ENCODE measurements at places on chromosomes 7 and 10.

DNA sequence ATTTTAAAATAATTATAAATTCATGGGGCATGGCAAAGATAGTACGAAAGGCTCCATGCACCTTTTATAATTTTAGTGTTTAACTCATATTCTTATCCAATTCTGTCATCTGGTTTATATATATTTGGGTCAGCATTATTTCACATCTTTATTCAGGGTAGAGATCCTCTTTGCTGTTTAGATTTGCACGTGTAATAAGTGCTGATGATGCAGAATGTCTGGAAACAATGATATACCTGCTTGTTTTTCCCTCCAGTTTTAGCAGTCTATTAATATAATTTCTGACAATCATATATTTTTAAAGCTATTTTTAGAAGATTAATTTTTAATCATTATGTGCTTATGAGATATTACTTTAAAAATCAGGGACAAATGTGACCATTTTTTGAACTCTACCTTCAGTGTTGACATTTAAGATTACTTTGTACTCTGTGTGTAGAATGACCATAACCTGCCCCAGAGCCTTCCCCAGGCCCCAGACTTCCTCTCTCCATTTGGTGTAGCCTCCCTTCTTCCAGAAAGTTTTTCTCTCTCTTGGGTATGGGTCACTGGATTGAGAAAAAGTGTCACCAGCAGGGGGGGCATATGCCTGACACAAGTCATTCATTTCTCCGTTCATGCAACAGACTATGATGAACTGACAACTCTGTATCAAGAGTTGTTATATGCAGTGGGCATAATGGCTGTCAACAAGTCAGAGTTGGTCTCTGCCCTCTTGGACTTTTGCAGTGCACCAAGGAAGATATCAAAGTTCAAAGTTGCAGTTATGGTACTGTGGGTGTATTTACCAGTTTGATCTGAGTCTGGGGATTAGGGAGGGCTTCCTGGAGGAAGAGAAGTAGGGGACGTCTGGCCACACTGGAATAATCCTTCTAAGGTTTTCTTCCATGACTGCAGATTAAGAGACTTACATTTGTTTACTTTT lies 192.6 kb upstream of the CCDC6 start:
- peak; percentile 6 for DNase-seq

DNA sequence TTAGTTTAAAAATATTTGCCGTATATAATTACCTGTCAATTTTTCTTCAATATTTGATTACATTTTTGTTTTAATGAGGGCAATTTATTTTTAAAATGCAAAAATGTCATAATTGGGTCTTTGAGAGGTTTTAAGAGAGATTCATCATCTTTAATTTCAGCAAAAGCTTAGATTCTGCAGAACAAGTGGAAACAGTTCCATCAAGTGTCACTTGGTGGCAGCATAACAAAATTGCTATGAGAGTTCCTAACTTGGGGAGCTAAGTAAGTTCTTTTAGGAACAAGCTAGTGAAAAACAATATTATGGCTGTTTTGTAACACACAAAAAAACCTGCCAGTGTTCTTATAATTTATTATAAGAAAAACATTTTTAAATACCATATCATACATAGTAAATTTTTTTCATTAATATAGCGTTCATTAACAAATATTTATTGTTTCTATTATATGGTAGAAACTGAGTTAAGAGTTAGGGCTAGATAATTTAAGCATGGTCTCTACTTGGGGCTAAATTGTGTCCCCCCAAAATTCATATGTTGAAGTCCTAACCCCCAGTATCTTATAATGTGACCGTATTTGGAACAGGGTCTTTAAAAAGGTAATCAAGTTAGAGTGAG lies 155.2 kb downstream of the MAGI2 start:
- peak; percentile 43 for DNase-seq

GRCh38 chr7:1865571-1866255 lies 195.6 kb downstream of the ELFN1 start:
- DNase-seq: no peak

DNA sequence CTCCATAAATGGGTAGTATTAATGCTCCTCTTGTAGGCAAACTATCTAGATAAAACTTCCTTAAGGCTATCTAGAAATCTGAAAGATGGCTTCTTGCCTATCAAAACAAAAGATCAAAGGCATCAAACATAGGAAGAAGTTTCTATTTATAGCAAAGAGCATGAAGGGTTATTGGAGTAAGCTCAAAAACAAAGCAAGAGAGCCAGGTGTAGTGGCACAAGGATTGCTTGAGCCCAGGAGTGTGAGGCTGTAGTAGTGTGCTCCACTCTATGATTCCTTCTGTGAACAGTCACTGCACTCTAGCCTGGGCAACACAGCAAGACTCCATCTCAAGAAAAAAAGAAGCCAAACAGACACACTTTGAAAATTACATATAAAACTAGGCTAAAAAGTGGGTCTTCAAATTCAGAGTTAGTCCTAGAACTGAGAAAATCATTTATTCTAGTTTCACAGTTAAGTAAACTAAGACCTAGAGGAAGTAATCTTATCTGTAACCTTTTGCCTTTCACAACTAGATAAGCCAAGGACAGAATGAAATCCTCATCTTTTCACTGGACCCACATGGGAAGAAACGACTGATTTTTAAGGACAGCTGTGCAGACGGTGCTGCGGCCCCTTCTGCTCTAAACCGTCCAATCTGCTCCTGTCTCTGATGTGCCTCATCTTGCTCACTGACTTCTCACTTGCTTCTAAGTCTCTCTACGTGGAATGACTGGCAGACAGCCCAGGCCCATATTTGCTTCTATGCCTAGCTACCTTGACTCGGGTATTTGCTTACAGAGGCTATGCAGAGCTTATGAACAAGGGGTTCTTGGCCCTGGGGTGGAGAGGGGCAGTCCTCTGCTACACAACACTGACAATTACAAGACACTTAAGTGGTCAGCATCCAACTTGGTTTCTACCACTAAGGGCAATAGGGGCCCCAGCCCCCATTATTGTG lies 50.0 kb downstream of the ESYT2 start:
- DNase-seq: no peak

GRCh38 chr7:78634093-78634492 lies 819.4 kb downstream of the MAGI2 start:
- DNase-seq: no peak

DNA sequence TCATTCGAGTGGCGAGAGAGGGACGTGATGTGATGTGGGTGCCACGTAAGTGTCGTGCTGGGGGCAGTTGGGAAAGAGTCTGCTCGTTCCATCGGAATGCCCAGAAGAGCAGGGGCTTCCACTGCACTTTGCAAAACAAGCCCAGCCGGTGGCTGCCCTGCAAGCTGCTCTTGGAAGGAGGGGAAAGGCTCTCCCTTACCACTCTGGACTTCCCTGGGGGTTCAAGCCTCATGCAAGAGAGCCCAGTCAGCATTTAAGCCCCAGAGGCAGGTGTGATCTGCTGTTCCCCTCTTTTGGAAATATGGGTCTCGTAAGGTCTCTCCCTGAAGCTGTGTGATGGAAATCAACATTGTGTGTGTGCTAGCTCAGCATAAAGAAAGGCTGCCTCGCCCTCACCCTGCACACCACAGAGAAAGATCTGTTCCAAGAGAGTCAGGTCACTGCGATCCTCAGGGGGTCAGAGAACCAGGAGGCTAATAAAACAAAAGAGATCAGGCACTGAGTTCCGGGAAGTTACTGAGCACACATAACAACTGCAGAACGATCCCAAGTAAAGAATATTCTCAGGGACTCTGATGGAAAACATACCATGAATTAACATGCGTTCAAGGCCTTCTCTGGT lies 212.5 kb downstream of the ADAM12 start:
- DNase-seq: no peak

GRCh38 chr10:8594176-8594575 lies 539.7 kb downstream of the GATA3 start:
- DNase-seq: no peak

DNA sequence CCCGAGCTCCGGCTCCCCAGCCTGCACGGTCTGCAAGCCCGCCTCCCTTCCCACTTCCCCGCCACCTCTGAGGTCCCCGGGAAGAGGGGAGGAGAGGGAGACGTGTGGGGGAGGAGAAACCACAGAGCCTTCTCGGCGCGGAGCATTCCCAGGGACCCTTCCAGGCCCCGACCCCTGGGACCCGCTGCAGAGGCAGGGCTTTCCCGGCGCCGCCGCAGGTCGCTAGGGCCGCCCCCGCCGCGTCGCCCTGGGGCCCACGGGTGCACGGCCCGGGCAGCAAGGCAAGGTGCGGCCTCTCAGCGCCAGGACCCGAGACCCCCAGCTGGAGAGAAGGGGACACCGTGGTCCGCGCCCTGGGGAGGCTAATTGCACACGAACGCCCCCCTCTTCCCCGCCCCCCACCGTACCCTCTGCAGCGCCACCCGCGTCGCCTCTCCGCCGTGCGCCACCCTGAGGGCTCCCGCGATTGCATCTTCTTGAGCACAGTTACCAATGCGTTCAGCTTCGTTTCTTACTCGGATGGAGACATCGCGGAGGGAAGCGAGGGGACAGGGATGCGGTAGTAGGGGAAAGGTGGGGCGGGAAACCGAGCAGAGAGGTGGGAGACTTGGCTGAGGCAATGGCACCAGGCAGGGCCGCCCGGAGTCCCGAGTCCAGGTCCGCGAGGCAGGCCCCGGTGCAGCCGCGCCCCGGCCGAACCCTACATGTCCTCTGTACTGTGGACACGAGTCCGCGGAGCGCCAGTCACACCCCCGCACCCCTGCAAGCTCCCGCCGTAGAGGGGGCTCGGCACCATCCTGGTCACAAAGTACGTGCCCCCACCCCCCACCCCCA lies 28.9 kb downstream of the SKIDA1 start:
- peak; percentile 37 for DNase-seq

DNA sequence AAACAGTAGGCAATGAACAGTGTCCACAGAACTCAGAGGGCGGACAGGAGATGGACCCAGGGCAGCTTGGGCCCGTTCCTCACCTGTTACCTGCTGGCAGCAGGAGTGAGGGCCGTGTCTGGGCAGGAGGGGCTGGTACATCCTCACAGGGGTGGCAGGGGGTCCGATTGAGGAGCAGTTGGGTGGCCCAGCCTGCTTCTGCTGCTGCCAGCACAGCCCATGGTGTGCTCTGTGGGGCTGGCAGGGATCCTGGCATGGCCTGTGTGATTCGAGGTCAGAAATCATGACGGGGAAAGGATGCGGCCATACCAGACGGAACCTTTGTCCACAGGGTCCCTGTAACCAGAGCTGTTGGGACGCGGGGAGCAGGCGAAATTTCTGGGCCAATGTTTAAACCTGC lies 49.6 kb downstream of the INPP5A start:
- no peak for DNase-seq

- DNase-seq: no peak
Measured at GRCh38 chr7:47451851-47452205, 130.1 kb downstream of the TNS3 start.

- no peak for DNase-seq
Measured at GRCh38 chr10:124971276-124971675, 29.4 kb downstream of the ZRANB1 start.

DNA sequence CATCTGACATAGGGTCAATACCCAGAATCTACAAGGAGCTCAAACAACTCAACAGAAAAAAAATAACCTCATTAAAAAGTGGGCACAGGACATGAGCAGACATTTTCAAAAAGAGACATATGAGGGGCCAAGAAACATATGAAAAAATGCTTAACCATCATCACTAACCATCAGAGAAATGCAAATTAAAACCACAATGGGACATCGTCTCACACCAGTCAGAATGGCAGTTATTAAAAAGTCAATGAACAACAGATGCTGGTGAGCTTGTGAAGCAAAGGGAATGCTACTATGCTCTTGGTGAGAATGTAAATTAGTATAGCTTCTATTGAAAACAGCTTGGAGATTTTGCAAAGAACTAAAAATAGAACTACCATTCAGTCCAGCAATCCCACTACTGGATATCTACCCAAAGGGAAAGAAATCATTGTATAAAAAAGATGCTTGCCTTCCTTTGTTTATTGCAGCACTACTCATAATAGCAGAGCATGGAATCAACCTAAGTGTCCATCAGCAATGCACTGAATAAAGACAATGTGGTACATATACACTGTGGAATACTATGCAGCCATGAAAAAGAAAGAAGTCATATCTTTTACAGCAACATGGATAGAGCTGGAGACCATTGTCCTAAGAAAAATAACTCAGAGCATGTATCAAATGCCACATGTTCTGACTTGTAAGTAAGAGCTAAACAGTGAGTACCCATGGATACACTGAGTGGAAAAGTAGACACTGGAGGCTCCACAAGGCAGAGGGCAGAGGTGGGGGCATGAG lies 139.8 kb downstream of the ADARB2 start:
- no peak for DNase-seq

DNA sequence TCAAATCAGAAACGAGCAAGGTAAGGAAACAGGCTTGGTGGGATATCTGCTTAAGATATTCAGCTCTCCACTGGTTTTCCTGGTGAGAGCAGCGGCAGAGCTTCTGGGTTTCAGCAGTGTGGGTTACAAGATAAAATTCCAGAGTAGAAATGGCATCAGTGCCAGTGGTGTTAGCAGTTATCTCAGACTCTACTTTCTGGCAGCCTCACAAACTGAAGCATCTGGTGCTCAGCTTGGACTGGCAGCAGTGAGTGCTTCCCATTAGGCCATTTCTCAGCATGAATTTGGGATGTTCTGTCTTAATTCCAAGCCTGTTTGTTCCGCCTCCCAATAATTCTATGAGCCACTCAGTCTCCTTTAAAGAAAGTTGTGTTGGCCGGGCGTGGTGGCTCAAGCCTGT lies 6.9 kb upstream of the GSTO2 start:
- DNase-seq: no peak

GRCh38 chr10:79932307-79932706 lies 16.6 kb downstream of the SFTPD start:
- DNase-seq: no peak

DNA sequence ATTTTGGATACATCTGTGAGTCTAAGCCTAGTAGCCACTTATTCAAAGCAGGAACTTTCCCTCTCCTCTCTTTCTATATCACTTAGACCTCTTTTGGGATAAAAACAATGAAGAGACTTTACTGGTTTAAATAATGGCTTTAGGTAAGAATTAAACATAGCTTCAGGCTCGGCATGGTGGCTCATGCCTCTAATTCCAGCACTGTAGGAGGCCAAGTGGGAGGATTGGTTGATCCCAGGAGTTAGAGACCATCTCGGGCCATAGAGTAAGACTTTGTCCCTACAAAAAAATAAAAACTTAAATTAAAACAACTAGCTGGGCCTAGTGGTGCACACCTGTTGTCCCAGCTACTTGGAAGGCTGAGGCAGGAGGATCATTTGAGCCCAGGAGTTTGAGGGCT lies 304.3 kb downstream of the THSD7A start:
- no peak for DNase-seq

DNA sequence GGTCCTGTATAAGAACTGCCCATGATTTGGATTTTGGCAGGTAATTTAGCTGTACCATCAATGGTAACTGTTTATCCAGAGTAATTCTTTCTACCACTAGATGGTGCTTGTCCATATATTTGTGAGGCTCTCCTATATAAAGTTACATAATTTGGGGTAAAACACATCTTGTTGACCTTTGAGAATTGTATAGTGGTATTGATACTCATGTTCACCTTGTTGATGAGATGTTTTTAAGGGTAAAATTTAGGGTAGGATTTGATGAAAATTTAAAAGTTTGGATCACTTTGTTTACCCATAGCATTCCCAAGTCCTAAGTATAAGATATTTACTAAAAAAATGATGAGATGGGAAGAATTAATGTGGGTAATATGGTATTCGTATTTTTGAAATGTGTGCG lies 31.6 kb downstream of the ST7 start:
- DNase-seq: peak; percentile 50

All from inflammatory macrophage treated with lipopolysaccharide for 4 hours (primary cell).